ENCODE measurements at places on chromosomes 4 and X.

DNA sequence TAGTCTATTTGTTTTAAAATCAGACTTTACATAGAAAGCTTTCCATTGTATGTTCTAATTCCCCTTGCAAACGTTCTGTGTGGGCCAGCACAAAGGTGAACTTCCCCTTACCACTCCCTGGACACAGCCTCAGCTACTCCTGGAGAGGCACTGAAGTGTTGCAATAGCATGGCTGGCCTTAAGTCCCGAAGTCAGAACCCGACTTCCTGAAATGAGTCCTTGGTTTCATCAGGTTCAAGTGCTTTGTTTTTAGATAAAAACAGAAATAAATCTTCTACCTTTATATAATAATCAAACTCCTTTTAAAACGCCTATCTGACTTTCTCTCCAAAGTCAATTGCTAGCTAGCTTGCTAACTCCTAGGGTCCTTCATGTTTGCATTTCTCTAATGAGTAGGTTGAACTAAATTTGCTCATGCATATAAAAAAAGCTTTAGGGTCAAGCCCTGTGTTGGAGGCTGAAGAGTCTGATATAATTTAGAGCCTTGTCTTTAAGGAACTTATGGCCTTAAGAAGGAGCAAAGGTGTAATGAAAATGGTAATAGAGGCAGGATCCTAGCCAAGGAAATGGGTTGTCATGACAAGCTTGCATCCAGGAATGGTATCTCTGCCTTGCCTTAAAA lies 9.0 kb downstream of the BMP3 start:
- no peak for DNase-seq

GRCh38 chr4:184028561-184029374 lies 123.7 kb downstream of the STOX2 start:
- no peak for DNase-seq

DNA sequence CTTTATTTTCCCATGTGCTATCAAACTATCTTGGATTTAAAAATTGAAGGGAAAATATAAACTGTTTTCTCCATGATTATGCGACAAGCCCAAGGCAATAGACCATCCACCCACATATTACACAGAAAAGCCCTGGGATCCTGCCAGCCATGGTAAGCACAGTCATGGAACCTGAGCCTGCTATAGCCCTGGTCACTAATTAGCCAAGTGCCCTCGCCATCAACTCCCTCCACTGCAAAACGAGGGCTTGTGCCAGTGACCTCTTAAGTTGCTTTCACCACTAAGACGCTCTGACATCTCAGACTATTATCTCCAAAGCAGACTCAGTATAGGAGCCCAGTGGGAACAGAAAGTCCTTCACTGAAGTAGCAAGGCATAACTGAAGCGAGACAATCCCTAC lies 69.2 kb downstream of the NLGN4X start:
- no peak for DNase-seq

GRCh38 chrX:102113367-102113766 lies 12.1 kb upstream of the TCEAL2 start:
- no peak for DNase-seq

DNA sequence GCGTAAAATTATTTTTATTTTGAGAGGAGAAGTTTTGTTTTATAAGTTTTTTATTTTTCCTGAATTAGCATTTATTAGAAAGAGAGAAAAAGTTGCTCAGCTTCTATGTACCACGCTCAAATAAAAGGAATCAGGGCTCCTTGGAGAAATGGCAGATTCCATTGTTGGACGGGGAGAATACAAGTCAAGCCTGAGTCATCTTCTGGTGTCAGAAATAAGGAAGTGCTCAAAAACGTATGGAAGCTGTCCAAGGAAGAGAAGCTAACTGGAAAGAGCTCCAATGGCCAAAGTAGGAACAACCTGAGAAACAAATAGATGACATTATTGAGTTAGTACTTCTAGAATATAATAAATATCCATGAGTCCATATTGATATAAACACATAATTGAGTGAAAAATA lies 89.3 kb upstream of the NEIL3 start:
- no peak for DNase-seq

GRCh38 chr4:63906660-63907183 lies 502.5 kb downstream of the TECRL start:
- no peak for DNase-seq

DNA sequence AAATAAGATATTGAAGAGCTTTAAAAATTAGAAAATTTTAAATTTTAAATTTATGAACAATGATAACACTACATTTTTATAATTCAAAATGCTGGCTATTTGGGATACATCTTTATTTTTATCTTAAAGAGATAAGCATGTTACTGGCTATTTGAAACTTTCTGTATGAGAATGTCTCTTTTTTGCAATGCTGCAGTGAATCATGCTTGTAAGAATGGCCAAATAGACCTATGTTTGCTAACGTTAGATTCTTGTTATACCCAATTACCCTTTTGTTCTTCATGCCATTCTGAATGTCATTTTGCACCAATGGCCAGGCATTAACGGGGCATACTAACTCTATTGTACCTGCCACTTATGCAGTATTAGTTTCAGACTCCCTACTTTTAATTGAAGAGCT lies 49.5 kb downstream of the SLIT2 start:
- no peak for DNase-seq

DNA sequence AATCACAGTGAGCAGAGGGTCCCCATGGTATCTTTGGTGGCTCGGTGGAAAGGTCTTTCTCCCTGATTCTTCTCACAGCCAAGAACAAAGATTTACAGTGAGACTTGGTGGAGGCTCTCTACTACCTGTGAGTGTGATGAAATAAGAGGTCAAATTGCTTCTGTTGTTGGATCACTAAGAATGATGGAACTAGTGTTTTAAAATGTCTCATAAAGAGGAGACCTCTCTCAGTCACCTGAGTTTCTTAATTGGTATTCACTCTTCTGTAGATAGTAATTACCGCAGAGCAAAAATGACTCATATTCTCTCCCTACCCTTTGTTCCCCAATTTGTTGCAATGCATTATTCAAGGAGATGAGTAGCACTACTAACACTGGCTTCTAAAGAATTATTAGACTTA lies 100.9 kb upstream of the TBC1D9 start:
- no peak for DNase-seq

- no peak for DNase-seq
Observed at GRCh38 chrX:108640817-108641216, 95.5 kb downstream of the IRS4 start.

GRCh38 chr4:95141361-95141760 lies 383.6 kb downstream of the BMPR1B start:
- DNase-seq, result no peak

- no peak for DNase-seq
Observed at GRCh38 chr4:31657859-31658570, 937.8 kb downstream of the PCDH7 start.

DNA sequence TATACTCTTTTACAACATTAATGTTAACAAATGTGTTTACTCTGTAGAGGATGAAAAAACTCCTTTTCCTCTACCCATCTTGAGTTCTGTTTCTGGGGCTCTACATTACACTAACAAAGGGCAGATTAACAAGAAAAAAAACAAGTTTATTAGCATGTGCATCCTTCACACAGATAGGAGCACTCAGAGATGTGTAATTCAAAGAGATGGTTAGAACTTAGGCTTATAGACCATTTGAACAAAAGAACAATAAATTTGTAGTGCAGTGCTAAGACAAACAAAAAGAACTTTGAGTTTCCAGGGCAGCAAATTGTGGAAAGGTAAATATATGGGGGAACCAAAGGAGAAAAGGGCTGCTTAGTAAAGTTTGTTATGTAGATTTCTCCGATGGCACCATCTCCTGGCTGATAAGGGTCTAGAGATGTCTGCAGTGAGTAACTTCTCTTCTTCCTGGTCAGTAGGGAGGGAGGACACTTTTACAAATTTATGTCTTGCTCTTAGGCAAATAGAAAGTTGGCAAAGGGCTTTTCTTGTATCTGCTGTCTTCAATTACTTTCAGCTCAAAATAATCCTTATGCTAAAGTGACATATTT lies 1249.9 kb upstream of the TENM3 start:
- no peak for DNase-seq

GRCh38 chr4:20652226-20652885 lies 47.9 kb upstream of the PACRGL start:
- no peak for DNase-seq

GRCh38 chrX:77510007-77510406 lies 62.8 kb downstream of the FGF16 start:
- no peak for DNase-seq

- no peak for DNase-seq
Observed at GRCh38 chr4:16213121-16213520, 13.2 kb downstream of the TAPT1 start.

DNA sequence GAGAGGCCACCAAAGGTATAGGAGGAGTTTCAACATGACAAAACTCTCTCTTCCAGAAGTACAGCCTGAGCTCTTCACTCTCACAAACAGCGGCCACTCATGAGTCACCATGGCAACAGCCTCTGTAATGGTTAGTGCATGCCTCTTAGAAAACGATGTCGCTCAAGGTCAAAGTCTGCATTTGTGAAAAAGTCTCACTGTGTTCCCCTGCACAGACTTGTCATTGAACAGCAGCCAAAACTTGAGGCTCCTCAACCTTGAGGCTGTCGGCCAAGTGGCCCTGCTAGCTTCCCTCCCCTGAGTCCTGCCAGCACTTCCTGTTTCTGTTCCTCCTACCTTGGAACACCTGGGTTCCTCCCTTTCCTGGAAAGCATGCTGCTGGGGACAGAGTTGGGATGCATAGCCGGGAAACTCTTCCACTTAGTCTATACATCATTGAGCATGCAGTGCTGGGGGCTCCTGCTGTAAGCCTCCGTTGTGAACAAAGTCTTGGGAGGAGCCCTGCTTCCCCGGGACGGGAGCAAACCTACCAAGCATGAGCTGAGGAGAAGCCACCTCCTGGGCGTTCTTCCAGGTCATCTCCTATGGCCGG lies 66.6 kb downstream of the ING2 start:
- DNase-seq, result no peak

DNA sequence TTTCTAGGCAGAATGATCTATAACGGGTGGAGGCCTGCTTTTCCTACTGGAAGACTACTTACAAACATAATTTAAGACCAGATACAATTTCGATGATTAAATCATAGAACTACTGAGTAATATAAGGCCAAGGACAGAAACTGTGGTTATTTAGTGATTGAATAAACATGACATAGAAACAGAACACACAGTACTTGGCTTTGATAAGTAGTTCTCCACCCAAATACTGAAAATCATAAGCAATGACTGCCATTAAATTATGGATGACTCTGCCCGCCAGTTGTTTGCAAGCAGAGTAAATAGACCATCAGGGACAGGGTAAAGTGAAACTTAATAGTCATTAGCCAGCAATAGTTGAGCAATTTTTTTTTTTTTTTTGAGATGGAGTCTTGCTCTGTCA lies 17.2 kb upstream of the SMIM14 start:
- no peak for DNase-seq

GRCh38 chrX:123993904-123994635 lies 32.6 kb downstream of the STAG2 start:
- no peak for DNase-seq

DNA sequence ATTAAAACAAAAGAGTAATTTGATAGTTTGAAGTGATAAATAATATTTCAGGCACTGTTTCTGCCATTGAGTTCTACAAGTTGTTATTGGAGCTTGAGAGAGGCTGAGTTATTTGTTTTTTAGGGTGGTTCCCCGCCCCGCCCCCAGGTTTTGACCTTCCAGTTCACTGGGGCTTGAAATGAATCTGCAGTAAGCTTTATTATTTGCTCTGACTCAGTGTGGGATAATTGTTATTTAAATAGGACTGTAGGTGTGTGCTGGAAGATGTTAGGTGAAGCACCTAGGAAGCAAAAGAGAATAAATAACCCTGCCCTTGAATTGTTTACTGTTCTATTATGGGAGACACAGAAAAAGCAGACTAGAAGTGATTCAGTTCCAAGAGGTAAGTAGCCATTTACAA lies 81.2 kb upstream of the KCNIP4 start:
- DNase-seq, result no peak

- DNase-seq, result no peak
Observed at GRCh38 chr4:19187691-19188090, 1064.0 kb upstream of the SLIT2 start.

- no peak for DNase-seq
Observed at GRCh38 chrX:9829308-9830267, 43.4 kb downstream of the SHROOM2 start.

- DNase-seq, result no peak
Observed at GRCh38 chrX:6885396-6885795, 262.1 kb upstream of the STS start.

DNA sequence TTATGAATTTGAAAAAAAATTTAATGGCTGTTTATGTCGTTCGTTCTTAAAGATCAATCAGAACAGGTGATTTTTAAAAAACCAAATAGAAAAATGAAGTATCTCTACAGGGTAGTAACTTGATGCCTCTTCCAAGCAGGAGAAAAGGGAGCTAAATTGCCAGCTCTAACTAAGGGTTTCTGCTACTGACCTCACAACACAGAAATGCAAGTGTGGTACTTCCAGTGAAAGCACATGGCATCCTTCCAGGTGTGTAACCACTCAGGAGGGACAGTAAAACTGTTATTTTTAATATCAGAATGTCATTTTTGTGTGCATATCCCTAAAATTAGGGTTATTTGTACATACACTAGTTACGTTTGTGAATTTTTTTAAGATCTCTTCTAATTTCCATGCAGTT lies 116.8 kb upstream of the ZCCHC13 start:
- no peak for DNase-seq

DNA sequence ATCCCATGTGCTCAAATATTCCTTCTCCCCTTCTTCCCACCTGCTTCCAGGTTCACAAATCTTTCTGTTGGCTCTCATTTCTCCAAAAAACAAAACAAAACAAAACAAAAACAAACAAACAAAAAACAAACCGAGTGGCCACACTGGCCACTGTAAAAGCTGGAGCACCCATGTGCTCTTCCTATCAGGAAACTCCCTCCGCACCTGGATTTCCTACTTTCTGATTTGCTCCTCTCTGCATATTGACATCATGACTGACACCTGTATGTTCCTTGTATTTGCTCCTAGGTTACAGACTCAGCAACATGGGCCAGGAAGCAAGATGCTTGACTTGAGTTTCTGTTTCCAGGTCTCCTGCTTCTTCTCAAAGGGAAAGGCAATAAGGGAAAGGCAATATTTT lies 258.8 kb downstream of the GPC3 start:
- no peak for DNase-seq

GRCh38 chr4:109631532-109632108 lies 71.6 kb downstream of the MCUB start:
- no peak for DNase-seq

GRCh38 chrX:154698630-154699248 lies 45.4 kb upstream of the CTAG2 start:
- DNase-seq, result no peak

- no peak for DNase-seq
Observed at GRCh38 chr4:34422472-34423175, 1821.7 kb downstream of the ARAP2 start.

- no peak for DNase-seq
Observed at GRCh38 chr4:86043755-86044592, 315.9 kb downstream of the MAPK10 start.

DNA sequence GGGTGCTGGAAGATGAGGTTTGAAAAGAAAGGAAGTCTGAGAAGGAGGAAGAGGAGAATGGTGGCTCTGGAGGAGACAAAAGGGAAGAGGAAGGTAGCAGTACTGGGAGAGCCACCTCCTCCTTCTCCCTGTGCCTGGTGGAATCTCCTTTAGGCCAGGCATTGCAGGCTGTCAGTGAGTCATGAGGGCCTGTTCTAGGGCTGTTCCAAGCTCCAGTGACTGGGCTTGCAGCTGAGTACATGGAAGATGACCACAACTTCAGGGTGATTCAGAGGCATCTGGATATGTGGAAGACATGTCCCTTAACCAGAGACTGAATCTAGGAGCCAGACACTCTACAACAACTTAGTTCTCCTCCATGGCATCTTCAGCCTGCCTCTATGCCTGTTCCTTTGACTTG lies 107.8 kb downstream of the EFNB1 start:
- no peak for DNase-seq

- DNase-seq, result no peak
Observed at GRCh38 chr4:73750730-73751129, 10.4 kb downstream of the CXCL8 start.

All from activated naive CD8-positive, alpha-beta T cell treated with anti-CD3 and anti-CD28 coated beads, Interleukin-2, amount 50 U/mL, for 16 hours (primary cell).